ENCODE measurements at places on chromosomes 4 and X.

- DNase-seq = no peak
These were observed 37.7 kb downstream of the MAOA start for GRCh38 chrX:43693602-43694406.

GRCh38 chrX:9737363-9737762, 28.3 kb downstream of the GPR143 start:
- DNase-seq = no peak

DNA sequence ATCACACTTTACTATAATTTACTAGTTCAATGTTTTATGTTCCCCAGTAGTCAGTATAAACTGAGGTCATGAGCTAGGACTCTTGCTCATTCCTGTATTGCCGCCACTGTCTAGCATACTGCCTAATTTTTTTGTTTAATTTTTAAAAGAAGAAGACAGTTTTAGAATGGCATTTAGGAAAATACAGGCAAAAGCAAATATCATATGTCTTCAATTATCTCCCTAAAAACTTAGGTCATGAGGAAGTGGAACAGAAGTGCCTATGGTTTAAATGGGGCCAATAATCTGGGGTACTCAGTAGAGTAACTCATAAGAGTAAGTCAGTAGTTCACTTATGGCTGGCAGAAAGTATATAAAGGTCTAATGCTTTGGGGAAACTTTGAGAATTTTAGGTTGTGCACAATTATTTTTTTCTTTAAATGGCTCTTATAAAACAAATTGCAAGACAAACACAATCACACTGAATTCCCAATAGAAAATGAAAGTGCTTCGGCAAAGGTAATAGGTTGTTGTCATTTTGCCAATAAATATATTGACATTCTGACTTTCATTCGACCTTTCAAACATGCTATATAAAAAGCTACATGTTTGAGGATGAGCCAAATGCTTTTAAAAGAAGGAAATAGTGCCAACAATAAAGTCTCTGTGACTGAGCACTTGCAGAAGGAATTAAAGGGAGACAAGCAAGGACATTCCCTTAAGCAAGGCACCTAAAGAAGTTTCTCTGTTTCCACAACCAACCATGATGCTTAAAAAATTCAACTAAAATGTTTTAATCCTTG, 390.1 kb downstream of the PDGFC start:
- no peak for DNase-seq

GRCh38 chr4:155510771-155511170, 134.0 kb upstream of the MAP9 start:
- DNase-seq = no peak

- no peak for DNase-seq
These were observed 281.2 kb upstream of the DIAPH2 start for GRCh38 chrX:96403446-96403845.

DNA sequence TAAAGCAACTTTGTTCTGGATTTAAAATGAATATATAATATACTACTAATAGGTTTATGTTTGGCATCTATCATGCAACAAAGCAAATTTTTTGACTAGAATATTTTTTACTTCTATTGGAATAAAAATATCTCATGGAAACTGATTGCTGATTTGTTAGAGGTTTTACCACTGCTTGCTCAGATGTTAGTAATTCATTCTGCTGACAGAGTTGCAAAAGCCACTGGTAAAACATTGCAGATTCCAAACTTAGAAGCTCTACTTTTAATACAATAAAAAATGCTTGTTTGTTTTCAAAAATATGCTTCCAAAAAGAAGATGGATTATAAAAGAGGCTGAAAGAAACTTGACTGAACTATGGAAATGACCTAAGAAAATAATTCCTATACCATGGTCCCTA, 795.2 kb downstream of the PCDH18 start:
- DNase-seq = no peak

DNA sequence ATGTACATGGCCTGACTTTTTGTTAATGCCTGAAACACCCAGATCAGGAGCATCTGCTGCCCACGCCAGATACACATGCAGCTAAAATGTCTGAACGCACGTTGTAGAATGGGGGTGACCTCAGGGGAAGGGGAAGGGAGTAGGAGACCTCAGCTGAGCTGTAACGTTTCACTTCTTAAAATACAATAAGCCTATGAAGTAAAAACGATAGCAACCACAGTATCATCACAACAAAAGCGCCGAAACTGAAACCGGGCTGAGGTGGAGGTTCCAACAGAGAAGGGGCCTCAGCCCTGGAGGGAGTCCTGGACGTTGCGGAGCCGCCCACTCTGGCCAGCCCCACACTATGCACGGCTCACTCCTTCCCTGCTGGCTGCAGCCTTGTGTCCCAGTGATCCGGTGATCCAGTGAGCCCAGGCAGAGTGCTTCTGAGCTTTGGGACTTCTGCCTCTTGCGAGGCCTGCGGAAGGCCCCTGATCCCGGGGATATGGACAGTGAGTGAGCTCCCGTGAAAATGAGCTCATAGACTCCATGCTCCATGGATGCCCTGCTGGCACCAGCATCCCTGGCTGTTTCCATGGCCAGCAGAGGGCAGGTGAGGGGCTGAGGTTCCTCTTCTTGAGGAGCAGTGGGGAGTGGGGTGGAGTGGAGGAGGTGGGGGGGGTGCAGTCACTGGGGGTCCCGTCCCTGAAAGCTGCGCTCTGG, 52.0 kb downstream of the HMX1 start:
- DNase-seq = no peak

DNA sequence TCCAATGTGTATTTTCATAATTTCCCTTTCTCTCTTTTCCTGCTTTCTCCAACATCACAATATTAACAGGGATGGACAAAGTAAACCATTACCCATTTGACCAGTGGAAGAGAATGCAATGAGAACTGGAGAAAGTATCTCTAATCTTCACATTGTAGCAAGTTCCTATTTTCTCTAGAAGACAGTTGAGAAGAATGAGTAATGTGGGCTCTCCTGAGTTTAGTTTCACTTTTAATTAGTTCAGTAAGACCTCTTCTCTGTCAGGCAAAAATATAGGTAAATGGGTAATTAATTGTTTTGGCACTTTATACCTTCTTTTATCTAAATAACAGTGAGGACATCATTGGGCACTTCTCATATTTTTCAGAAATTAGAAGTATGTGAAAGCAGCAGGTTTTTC, 602.0 kb downstream of the GLUD2 start:
- no peak for DNase-seq

- DNase-seq = no peak
These were observed 40.7 kb downstream of the FANCB start for GRCh38 chrX:14832151-14832550.
